ENCODE measurements at places on chromosomes 6 and 20.

- DNase-seq = no peak
Observed at GRCh38 chr6:42572523-42572922, 8.7 kb downstream of the UBR2 start.

DNA sequence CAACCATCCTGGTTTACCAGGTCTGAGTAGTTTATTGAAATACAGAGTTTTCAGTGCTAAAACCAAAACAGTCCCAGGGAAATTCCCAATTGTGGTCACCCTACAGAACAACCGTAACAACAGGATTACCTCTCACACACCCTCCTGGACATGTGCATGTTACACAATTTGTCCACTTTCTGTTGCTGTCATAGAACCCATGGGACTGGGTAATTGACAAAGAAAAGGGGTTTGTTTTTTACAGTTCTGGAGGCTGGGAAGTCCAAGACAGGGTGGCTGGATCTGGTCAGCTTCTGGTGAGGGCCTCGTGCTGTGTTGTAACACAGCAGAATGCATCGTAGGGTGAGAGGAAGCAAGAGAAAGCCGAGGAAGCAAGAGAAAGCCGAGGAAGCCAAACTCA lies 9.1 kb upstream of the ADA start:
- DNase-seq = no peak

- peak; percentile 86 for DNase-seq
Observed at GRCh38 chr6:31114541-31114878, at the start of gene PSORS1C1. TSS of gene PSORS1C1 (plus strand) at chr6:31114800. CDS start at chr6:31129633, 14,833 bp downstream.

DNA sequence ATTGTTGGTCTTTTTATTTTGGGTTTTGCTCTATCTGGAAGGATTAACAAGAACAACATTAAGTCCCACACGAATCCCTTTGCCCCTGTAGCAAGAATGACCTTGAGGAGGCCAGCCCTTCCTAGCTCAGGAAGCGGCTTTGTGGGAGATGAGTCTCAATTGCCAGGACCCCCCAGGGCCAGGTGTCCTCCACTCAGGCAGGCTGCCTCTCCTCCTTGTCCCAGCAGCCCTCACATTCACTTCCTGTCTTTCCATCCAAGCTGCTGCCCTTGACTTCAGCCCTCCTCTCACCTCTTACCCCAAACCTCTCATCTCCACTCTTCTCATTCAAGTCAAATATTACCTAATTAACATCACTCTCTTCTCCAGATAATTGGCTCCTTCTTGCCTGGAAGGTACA lies 22.6 kb upstream of the SYNDIG1 start:
- no peak for DNase-seq

GRCh38 chr20:18585134-18585533 lies 2.7 kb upstream of the DTD1 start:
- DNase-seq = no peak

DNA sequence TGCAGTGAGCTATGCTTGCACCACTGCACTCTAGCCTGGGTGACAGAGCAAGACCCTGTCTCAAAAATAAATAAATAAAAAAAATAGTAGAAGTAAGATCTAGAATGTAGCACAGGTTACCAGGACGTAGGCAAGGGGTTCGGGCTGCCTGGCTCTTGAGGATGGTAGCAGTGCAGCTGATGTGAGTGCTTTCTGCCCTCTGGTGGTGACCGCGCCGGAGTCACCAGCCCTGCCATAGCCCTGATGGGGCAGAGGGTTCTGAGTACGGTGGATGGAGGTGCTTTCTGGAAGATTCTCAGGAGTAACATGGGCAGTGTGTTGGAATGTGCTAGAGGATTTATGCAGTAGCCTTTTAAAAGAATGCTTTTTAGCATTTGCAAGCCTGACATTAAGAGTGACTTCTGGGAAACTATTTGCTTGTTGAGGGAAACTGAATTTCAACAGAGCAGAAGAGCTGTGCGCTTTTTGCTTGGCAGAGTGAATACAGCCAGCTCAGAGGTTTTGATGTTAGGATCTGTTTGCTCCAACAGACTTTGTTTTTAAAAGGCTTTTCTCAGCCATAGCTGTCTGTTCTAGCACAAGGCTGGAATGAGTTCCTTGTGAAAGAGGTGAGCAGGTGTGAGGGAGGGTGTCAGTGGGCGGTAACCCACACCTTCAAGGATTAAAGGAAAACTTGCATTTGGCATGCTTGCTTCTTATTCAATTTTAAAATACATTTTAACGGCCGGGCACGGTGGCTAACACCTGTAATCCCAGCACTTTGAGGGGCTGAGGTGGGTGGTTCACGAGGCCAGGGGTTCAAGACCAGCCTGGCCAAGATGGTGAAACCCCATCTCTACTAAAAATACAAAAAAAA lies 65.9 kb downstream of the PTPN1 start:
- DNase-seq = no peak

GRCh38 chr6:23073821-23074220 lies 504.5 kb downstream of the HDGFL1 start:
- no peak for DNase-seq

GRCh38 chr20:51553897-51554486 lies 11.5 kb upstream of the NFATC2 start:
- DNase-seq = no peak

- DNase-seq = peak; percentile 83
Observed at GRCh38 chr6:34248727-34249468, at the start of gene SMIM29. TSS of gene SMIM29 (minus strand) at chr6:34249006. CDS start at chr6:34247791, 1,215 bp downstream.

GRCh38 chr20:8901237-8902025 lies 167.5 kb upstream of the PLCB4 start:
- no peak for DNase-seq

DNA sequence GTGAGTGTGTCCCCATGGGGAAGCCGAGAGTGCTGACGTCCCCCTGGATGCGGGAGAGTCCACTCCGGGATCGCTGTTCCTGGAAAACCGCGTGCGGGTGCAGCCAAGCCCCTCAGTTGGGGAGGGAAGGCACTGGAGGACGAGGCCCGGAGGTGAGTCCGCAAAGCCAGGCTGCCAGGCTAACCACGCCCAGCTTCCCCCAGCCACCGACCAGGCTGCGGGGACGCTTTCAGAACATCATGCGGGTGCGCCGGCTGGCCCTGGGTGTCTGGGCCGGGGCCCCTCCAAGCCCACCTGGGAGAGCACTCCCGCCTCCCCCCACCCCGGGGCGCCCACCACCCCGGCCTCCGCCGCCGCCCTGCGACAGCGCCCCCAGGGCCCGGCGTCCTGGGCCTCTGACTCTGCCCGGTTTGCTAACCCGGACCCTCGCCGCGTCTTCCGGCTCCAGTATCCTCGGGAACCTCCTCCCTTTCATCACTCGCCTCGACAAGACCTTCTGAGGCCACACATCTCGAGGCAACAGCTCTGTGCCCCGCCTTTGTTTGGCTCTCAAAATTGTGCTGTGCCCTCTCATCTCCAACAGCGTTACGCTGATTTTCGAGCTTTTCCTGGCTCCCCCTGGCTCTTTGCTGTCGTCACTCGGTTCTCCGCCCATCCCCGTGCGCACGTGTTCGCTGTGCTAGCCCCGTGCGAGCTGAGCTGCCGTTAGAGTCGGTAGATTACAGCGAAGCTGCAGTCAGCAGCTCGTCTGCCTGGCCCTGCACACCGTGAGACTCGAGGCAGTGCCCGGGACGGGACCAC lies 47.1 kb upstream of the ENTPD6 start:
- peak; percentile 14 for DNase-seq

- no peak for DNase-seq
Observed at GRCh38 chr6:18343741-18344140, 43.4 kb upstream of the RNF144B start.

DNA sequence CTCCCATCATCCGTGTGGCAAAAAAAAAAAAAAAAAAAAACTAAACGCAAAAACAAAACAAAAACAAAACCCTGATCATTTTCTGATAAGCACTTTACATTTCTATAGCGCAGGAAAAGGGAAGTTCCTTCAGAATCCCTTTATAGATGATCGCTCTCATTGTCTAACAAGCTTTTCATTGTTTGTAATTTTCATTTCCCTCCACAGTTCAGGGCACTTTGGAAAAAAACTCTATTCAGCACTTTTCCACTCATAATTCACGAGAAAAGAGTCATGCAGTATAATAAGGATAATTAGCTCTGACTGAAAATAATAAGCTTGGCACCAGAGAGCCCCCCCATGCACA lies 89.4 kb upstream of the ATXN1 start:
- DNase-seq = no peak

GRCh38 chr20:47352332-47353238 lies 3.9 kb downstream of the ZMYND8 start:
- no peak for DNase-seq

GRCh38 chr6:166636934-166637333 lies 9.9 kb upstream of the RPS6KA2 start:
- DNase-seq = no peak

GRCh38 chr6:13998356-13998755 lies 73.6 kb downstream of the RNF182 start:
- DNase-seq = no peak

GRCh38 chr20:57435105-57435497 lies 43.9 kb downstream of the RBM38 start:
- DNase-seq = no peak

DNA sequence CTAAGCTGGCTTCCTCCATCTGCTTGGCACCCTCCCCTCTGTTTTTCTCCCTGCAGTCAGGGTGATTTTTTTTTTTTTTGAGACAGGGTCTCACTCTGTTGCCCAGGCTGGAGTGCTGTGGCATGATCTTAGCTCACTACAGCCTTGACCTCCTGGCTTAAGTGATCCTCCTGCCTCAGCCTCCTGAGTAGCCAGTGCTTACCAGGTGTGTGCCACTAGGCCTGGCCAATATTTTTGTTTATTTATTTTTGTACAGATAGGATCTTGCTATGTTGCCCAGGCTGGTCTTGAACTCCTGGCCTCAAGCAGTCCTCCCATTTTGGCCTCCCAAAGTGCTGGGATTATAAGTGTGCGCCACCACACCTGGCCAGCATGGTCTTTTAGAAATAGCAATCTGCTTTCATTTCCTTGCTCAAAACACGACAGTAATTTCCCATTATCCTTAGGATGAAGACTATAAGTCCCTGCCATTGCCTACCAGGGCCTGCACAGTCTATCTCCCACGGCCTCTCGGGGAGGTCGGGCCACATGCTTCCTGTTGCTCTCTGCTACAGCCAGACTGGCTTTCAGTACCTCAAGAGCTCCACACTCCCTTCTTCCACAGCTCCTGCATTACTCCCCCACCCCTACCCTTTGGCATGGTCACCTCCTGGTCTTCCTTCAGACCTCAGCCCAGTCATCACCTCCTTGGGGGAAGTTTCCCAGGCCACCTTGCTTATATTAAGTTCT lies 11.1 kb upstream of the CD164 start:
- DNase-seq = no peak

DNA sequence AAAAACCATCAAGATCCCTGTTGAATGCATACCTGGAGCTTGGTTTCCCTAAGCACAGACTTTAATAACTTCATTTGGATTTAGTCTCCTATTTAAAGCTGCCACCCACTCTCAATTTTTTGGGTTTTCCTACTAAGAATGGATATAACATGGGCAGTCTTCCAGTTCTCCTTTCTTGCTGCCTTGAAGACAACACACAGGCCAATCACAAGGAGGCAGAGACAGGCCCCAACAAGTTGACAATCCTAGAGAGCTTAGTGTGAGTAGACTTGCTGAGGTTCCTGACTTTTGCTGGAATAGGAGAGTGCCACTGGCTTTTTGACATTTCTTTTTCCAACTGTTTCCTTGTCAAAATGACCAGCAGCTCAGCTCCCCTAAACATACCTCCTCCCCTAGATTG lies 112.3 kb upstream of the ESR1 start:
- DNase-seq = no peak

DNA sequence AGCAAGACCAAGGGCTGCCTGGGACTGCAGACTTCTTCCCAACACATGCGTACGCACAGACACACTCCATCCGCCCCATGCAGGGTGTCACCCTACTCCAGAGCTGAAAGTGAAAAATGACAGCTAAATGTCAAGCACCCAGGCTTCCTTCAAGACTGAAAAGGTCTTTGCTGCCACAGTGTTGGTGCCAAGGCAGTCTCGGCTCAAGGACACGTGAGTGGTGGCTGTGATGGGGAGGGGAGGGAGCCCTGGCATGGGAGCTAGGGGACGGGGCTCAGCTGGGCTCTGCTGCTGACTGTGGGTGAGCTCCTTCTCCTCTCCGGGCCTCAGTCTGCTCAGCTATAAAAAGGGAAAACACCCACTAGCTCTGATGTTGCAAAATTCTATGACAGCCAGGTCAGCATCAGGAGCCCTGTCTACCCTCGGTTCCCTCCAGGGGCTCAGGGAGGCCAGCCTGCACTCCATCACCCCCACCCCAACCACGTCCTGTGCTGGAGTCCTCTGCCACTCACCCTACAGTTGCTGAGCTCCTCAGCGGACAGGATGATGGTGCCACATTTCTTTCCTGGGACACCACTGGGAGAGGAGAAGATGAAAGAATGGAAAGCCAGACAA lies 47.6 kb downstream of the CPNE5 start:
- DNase-seq = no peak

GRCh38 chr20:51184289-51184688 lies 161.4 kb upstream of the KCNG1 start:
- DNase-seq = no peak

DNA sequence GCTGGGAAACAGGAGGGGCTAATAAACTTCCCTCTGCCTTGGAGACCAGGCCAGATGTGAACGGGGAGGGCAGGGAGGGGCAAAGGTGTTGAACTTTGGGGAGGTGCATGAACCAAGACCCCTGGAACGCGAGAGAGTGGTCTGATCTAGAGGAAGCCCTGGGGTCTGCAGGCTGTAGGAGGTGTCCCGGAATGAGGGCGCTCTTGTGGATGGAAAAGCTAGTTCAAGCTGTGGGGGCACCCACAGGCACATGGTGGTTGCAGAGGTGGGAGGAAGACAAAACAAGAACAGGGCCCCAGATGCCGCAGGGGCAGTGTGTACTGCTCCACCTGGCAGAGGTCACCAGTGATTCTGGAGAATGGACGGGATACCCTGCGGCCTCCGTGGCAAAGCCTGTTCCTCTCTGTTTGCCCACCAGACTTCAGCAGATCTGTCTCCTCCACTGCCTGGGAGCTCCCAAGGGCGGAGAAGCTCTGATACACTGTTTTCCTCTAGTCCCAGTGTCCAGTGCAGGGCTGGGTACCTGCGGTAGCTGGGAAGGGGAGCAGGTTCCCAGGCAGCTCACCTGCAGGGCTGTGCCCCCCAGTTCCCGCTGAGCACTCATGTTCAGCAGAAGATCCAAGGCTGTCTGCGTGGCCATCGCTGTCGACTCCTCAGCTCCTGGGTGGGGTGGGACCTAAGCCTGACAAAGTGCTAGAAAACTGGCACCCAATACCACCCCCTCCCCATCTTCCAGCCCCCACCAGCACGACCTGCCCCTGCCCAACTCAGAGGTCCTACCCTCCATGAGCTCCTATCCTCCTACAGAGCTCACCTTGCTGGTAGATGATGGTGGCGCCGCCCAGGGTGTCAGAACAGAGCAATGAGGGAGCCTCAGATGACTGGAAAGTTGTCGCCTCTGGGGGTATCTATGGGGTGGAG lies 14.7 kb downstream of the ZNF335 start:
- DNase-seq = no peak

- DNase-seq = no peak
Observed at GRCh38 chr20:33606118-33606771, 55.9 kb upstream of the C20orf144 start.

DNA sequence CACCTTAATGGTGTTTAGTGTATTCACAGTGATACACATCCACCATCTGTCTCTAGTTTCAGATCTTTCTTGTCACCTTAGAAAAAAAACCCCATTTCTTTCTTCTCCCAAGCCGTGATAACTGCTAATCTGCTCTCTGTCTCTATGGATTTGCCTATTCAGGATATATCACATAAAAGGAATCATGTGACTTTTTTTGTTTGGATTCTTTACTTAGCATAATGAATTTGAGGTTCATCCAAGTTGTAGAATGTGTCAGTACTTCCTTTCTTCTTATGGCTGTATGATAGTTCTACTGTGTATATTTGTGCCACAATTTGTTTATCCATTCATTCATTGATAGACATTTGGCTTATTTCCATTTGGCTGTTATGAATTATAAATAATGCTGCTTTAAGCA lies 57.1 kb downstream of the ITCH start:
- DNase-seq = no peak

GRCh38 chr6:88761237-88762031 lies 202.0 kb downstream of the RNGTT start:
- DNase-seq = no peak

Measured in fibroblast of skin of left biceps (primary cell).